ENCODE measurements at places on chromosomes 2 and 18. TPM values are rescaled to one million over a fixed set of nuclear protein-coding genes. Genes with fewer than 3 reads are reported as not detected.

DNA sequence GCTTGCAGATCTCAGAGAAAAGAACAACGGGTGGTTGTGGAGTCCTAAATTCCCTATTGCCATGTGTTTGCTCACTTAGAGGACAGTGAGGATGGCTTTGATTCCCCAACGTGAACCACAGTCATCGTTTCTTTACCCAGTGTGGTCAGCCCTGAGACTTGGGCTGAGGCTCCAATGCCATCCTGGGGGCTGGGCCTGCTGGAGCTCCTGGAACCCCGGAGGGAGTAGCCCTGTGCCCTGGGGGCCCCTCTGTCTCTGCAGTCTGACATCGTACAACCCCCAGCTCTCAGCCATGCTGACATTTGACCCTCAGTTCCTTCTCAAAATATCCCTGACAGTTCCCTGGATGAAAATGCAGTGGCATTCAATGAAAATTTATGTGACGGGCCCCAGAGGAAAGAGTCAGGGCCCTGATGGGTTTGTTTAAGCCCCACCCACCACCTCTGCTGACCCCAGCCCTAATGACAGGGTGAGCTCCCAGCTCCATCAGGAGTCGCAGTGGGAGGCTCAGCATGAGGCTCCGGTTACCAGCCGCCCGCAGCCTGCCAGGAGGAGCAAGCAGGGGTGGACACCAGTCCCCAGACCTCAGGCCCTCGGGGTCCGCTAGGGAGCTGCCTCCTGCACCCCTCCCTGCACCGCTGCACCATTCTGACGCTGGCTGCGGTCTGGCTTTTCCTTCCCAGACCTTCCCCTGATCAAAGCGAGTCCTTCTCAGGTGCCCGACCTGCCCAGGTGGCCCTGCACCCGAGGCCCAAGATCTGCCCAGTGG lies 120.9 kb downstream of the TWIST2 start:
- no peaks in the 10 kb centered on the region for H3K27me3 ChIP-seq
- no peak for DNase-seq
- no peak overlapping the region for H3K27ac ChIP-seq

The UPP2 gene
- not detected for total RNA-seq

DNA sequence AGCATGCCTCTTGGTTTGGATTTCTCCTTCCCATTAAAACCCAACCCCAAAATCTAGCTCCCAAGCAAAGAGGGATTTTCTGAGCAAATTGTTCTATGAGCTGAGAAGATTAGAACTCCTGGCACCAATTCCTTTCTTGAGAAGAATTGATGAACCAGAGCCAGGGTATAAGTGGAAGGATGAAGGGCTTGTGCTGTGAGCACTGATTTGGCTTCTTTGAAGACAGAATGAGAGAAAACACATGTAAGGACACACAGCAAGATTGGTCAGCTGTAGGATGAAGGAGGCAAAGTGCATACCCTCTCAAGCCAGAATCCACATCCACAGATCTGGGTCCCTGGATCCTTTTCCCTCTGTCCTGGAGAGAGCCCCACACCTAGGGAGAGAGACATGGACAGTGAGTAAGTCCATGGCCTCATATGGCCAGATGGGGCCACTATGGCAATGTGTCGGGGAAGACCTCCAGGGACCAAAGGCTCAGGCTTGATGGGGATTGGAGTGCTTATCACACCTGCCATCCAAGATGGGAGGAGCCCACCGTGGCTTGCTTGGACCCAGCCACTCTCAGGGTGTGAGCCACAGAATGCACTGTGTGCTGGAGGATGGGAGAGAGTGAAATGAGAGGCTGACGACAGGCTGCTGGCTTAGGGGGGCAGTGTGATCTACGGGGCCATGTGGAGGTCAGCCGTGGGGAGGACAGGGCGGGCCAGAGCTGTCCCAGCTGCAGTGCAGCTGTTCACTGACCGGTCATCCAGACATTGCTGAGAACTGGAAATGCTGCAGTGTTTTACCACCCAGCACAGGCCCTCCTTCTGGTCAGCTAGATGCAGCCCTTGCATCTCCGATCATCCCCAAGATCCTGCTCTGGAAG lies 339.8 kb downstream of the CYP26B1 start:
- no peaks in the 10 kb centered on the region for H3K4me1 ChIP-seq
- H3K4me3 ChIP-seq, result no peak overlapping the region
- DNase-seq, result no peak
- H3K27ac ChIP-seq, result no peak overlapping the region

GRCh38 chr2:9995059-9995458 lies 43.6 kb downstream of the GRHL1 start:
- H3K36me3 ChIP-seq, result no peaks in the 10 kb centered on the region
- no peak overlapping the region for H3K4me3 ChIP-seq

The ADCYAP1 gene
- not detected for total RNA-seq

All from SJSA1 (cell line).